ENCODE measurements at places on chromosomes 1 and 21.
A peak's percentile ranks its signal among the peaks of the same experiment; 100 is the strongest.

DNA sequence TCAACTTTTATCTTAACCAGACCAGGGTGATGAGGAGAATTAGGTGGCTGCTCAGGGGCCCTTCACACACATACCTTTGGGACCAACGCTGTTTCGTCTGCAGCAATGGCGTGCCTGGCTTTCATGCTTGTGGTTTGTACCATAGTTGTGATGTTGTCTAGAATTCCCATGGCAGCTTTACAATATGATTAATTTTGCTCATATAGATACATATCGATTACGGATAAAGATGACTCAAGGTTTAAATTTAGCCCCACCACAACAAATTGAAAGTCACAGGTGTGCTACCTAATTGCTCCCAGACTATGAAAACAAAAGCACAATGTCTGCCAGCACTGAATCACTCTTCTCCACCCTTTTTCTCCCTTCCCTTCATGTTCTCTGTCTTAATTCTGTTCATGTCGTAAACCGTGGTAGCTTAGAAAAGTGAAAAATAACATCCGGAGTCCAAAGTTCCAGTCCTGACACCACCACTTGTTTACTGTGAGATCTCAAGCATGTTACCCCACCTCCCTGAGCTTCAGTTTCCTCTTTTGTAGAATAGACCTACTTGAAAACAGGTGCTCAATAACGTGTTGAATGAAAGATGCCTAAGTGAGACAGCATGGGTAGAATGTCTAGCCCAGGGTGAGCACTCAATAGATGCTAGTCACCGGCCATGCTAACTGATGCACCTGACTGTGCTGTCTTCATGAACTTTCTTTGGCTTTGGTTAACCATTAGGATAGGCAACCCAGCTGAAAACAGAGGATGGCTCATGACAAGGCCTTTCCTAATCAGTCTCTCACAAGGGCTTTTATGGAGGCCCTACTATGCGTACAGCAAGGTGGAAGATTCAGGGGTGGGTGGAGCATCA lies 22.1 kb upstream of the JUN start:
- no peak for DNase-seq

GRCh38 chr1:97424209-97424608 lies 496.6 kb downstream of the DPYD start:
- no peak for DNase-seq

- no peak for DNase-seq
Measured at GRCh38 chr1:6016191-6016865, 24.1 kb upstream of the NPHP4 start.

- no peak for DNase-seq
Measured at GRCh38 chr1:29123053-29123886, 433 bp downstream of the TMEM200B start.

DNA sequence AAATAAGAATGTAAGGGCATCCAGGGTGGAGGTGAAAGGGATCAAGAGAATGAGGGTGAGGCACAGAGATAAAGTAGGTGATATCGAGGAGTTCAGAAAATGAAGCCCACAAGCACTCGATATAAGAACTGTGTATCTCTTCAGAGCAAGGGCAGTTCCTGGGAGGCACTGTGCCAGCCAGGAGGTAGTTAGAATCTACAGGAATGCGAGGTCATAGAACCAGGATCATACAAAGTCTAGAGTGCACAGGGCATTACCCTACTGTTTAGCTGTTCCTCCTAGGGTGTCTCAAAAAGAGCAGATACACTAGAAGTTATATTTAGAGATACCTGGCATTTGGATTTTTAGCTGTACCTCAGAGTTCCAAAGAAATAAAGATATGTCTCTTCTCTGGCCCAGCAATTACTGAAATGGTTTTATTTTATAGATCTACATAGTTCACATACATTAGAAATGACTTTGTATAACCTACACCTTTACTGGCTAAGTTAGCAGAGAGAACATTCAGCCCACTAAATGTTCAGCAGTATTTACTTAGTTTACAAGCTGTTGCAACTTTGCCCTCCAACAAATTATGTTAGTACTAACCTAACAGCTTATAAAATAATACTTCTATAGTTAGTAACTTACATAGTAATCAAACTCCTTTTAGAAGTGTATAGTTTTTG lies 1.6 kb downstream of the OVAAL start:
- DNase-seq = no peak

- DNase-seq = no peak
Measured at GRCh38 chr1:55188909-55189308, 26.3 kb downstream of the USP24 start.

DNA sequence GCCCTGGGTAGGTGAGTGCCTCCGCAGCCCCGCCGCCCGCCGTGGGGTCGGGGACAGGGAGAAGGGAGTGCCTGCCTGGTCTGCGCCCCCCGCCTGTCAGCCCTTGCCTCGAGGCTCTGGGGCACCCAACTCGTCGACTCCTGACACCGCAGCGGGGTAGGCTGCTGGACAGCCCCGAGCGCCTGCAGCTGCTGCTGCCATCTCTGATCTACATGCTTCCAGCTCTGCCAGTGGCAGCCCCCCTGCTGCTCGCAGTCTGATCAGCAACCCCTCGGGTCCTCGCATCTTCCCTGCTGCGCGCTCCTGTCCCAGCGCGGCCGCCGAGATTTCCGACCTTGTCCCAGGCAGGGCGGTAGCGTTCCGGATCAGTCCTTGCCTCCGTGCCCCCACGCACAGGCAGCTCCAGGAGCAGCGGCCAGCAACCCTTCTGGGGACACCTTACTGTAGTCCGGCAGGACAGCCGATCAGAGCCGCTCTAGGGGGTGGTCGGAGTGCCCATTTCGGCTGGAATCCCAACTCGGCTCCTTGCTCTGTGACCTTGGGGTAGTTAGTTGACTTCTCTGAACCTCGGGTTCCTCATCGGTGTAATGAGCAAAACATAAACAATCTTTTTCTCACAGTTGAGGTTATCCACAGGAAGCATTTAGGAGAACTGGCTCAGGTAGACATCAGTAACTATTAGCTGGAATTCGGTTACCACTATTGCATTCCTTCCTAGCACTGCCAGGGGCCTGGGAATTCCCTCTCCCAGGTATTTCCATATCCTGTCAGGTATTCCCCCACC lies 540 bp downstream of the BCAN start:
- DNase-seq = no peak

- no peak for DNase-seq
Measured at GRCh38 chr1:3584915-3585314, 26.4 kb downstream of the MEGF6 start.

- no peak for DNase-seq
Measured at GRCh38 chr21:45026826-45027225, 47.6 kb upstream of the ADARB1 start.

DNA sequence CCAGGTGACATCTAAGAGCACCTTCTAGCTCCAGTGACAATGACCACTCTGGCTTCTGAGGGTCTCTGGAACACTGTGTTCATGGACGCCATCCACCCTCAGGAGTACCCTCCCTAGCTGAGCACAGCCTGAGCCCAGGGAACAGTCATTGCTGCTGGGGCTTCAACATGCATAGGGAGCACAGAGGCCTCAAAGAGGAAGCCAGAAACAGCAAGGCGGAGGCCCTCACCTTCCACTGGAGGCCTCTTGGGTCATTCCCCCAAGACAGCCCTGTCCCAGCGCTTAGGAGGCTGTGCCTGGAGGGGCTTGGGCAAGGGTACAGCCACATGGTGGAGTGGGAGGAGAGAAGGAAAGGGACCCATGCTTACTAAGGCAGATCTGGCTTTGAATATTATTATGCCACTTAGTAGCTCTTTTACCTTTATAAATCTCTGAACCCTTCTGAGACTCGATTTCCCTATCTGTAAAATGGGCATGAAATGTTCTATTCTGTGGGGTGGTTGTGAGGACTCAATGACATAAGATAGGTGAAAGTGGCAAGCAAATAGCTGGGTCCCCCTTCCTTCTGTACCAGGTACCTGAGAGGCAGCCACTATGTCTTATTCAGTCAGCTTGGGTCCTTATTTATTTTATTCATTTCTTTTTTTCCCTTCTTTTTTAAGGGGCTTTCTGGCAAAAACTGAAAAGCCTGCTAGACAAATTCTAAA lies 32.8 kb downstream of the PTAFR start:
- DNase-seq = no peak

GRCh38 chr1:116983112-116983511 lies 18.4 kb upstream of the CD101 start:
- DNase-seq = peak; percentile 32

DNA sequence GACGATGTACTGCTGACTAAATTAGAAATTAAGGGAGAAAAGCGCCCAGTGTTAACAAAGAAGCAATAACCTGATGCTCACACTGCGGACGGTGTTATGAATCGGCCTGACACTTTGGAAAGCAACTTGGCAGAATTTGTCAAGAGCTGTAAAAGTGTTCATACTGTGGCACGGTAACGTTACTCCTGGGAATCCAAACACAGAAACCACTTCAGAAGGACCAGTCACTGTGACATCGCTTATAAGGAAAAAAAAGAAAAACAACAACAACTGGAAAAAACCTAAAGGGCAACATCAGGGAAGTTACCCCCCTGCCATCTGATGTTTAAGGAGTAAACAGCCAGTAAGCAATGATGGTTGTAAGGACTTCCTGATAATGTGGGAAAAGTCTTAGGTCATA lies 27.7 kb downstream of the CAPZB start:
- DNase-seq = no peak

GRCh38 chr1:233735847-233736246 lies 121.9 kb downstream of the KCNK1 start:
- no peak for DNase-seq

DNA sequence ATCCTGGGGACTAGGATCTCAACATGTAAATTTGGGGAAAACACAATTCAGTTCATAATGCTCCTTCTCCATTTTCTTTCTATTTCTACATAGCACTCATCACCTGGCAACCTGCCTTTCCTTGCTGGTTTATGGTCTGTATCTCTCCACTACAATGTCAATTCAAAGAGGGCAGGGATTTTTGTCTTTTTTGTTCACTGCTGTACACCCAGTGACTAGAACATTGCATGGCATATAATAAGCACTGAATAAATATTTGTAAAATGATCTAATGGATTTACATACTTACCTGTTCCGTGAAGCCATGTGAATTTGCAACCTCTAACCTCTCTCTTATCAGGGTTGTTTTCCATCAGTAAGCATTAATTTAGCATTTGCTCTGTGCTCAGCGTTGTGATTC lies 27.4 kb upstream of the TBX15 start:
- DNase-seq = no peak

- DNase-seq = no peak
Measured at GRCh38 chr1:154619181-154619948, 11.4 kb upstream of the ADAR start.

GRCh38 chr1:115492880-115493279 lies 148.9 kb upstream of the VANGL1 start:
- no peak for DNase-seq

DNA sequence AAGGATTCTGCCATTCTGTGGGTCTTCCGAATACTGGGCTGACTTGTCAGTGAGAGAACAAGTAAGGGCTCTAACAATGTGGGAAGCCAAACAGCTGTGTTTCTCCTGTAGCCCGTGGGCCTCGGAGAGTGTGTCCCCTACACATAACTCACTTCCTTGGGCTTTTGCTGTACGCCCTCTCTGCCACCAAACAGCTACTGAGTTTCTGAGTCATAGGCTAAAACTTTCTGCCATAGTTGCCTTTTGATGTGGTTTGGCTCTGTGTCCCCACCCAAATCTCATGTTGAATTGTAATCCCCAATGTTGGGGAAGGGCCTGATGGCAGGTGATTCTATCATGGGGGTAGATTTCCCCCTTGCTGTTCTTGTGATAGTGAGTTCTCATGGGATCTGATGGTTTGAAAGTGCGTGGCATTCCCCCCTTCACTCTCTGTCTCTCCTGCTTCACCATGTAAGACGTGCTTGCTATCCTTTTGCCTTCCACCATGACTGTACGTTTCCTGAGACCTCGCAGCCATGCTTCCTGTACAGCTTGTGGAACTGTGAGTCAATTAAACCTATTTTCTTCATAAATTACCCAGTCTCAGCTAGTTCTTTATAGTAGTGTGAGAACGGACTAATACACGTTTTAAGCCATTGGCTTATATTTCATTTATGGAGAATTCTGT lies 194.8 kb upstream of the HMCN1 start:
- DNase-seq = no peak

DNA sequence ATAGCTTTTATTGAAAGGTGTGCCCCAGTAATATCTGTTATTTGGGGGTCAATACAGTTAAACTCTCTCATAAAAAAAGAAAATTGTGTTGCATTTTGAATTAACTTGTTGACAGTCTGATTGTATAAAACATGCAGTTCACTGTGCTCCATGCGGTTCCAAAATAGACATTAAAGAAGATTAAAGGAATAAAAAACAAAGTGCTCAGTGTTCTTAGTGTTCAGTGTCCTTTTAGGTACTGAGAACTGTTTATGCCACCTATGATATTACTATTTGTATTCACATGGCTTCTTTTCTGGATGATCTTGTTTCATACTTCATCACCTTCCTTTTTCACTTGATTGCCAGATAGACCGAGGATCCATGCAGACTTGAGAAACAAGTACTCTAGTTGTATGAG lies 15.3 kb upstream of the SGIP1 start:
- DNase-seq = no peak

- DNase-seq = no peak
Measured at GRCh38 chr21:41678924-41679318, 87.9 kb downstream of the RIPK4 start.

- DNase-seq = no peak
Measured at GRCh38 chr1:3907621-3908165, 7.6 kb upstream of the C1orf174 start.

DNA sequence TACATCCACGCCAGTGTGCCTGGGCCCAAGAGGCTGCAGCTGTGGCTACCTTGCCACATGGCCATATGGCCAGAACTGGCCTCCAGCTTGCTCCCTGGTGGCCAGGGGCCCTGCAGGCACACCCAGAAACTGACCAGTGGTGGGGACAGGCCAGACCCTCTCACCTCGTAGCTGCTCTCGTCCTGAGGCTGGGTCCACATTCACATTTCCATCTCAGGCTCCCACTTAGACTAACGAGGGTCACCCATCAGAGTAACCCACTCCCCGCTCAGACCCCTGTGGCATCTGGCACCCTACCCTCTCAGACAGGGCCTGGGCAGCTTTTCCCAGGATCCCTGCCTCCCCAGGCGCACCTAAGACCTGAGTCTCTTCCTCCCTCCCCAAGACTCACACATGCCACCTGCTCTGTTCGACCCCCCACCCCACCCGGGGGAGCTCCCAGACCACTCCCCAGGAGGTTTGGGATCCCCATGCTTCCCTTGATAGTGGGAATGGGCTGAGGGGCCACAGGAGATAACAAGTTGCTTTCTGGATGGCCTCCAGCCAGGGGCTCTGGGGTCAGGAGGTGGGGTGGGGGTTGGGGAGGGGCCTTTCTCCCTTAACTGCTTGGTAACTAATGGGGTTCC lies 21.3 kb upstream of the RNU1-4 start:
- DNase-seq = no peak

- no peak for DNase-seq
Measured at GRCh38 chr1:94739521-94740061, 80.6 kb upstream of the SLC44A3 start.

GRCh38 chr1:99170516-99170915 lies 93.8 kb upstream of the PLPPR4 start:
- DNase-seq = no peak

- no peak for DNase-seq
Measured at GRCh38 chr21:34531399-34531798, 19.4 kb upstream of the KCNE1 start.

Measured in DMS 273 treated with DMSO at 0.1 percent for 48 hours (cell line).